Stimulated activated CD4-positive, alpha-beta T cell treated with anti-CD3 and anti-CD28 coated beads, Interleukin-4, amount 100 ng/mL, for 24 hours (primary cell): ENCODE measurements at places on chromosomes 7 and 10.

- DNase-seq, result no peak
Measured at GRCh38 chr10:27513451-27514191, 9.5 kb downstream of the RAB18 start.

DNA sequence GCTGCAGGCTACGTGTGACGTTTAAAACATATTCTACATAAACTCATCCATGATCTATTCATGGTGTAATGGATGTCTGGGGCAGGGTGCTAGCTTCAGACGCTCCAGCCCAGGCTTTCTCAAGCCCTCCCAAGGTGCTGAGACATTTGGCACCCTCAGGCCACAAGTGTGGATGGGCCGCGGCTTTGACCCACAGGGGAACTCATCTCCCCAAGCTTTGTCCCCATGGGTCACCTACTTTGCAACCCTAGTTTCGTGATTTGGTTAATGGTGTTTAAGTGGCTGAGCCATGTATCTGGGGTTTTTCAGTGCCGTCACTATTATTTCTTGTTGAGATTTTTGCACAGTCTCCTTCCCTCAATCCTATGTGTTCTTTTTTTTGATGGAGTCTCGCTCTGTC lies 66.0 kb downstream of the GRK5 start:
- DNase-seq, result no peak

GRCh38 chr7:158672975-158673374 lies 31.6 kb downstream of the NCAPG2 start:
- DNase-seq, result no peak

- peak; percentile 15 for DNase-seq
Measured at GRCh38 chr7:1459920-1460820, 900 bp upstream of the MICALL2 start.

DNA sequence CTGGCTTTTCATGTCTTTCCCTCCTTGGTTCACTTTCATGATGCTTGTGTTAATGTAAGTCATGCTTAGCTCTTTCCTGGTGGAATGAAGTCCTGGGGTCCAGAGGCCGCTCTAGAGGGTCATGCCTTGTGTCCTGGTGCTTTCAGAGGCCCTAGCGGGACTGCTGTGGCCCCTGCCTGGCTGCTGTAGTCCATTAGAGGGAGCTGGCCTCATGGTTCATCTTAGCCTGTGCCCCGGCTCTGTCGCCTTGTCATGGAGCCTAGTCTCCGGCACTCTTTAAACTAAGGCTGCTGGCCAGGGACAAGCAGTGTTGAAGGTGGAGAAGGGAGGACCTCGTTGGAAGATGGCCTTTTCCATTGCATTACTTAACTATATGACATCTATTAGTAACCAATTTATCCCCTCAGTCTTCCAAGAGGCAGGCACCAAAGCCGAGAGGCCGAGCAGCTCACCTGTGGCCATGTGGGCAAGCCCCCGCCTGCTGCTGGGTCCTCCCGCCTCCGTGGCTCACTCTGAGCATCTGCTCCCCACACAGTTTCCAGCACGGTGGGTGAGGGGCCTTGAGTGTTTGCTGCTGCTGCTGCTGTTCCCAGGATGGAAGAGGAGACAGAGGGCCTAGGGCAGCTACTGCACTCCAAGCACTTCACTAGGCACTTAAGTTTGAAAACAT lies 5.0 kb upstream of the NDUFB2 start:
- no peak for DNase-seq

GRCh38 chr7:98598846-98599615 lies 18.1 kb upstream of the NPTX2 start:
- DNase-seq, result no peak

DNA sequence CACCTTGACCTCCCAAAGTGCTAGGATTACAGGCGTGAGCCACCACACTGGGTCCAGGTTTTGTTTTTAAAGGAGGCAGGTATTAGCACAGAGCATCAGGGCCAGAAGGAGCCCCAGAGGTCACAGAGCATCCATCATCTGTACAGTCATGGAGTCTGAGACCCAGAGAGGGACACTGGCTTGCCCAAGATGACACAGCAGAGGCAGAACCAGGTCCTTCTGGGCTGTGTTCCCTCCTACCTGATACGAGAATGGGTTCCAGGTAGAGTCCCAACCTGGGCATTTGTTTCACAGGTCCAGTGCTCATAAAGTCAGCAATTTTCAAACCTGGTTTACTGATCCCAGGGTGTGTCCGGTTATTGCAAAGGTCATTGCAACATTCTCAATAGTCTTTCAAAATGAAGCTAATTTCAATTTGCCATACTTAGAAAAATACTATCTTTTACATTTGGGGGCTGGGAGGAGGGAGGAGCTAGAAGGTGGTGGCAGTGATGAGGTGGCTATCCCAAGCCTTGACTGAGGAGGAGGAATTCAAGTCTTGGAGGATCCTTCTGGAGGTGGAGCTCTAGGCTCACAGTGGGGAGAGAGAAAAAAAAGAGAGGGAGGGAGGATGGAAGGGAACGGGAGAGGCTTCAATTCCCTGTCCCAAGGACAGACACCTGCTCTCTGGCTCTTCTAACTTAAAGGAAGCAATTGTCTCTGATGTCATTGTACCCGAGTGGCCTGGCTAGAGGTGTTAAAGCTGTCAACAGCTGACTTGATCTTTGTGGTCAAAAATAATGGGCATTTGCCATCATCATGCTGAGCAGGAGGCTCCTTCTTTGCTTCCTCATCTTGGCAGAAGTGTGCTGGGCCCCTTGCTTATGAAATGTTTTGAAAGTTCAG lies 8.1 kb downstream of the MXI1 start:
- no peak for DNase-seq

GRCh38 chr7:44534501-44534900 lies 6.6 kb downstream of the NPC1L1 start:
- DNase-seq, result peak; percentile 50

- DNase-seq, result no peak
Measured at GRCh38 chr10:1654247-1654646, 83.1 kb downstream of the ADARB2 start.

DNA sequence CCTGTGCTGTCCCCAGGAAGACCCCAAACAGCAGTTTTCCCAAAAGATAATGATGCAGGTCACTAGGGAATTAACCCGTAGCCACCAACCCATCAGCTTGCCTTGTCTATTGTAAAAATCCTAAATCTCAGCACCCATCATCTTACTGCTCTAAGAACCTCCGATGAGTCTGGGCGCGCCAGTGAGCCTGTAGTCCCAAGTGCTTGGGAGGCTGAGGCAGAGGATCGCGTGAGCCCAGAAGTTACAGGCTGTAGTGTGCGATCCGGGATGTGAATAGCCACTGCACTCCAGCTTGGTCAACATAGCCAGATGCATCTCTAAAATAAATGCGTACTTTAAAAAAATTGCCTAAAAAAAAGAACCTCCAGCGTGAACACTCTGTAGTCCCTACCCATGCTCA lies 951 bp downstream of the AS3MT start:
- DNase-seq, result no peak

DNA sequence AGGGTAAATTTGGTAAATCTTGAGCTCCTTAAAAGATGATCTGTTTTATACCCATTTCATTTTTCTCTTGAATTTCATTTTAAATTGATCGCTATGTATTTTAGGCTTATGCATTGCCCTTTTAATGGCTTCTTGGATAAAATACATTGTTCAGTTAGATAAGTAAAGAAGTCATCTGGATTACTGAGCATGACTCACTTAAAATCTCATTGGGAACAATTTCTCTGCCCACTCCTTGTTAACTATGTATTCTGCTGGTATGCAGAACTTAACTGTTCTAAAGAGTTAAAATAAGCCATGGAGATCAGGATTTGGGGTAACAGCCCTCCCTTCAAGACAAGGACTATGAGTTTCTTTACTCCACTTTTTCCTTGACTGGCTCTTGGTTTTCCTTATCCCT lies 134.2 kb downstream of the SND1 start:
- DNase-seq, result no peak

DNA sequence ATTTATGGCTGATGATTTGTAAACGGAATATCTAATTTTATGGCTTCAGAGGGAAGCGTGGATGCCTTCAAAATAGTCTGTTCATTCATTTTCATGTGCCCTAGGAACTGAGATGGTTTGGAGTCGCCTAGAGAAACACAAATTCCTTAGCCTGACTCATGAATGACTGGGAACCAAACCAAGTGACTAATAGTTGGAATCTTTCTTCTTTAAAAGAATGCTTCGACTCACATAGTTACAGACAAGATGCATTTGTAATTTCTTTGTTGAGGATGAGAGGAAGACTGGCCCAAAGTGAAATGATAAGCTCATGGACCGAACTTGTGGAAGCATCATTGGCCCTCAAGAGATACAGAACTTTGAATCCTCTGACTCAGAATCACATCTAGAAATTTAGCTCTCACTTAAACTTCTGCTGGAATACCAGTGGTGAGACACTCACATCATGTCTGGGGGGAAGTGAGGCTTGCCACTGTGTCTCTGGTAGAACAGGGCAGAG lies 1107.2 kb downstream of the NRG3 start:
- DNase-seq, result no peak

- no peak for DNase-seq
Measured at GRCh38 chr10:71217266-71218045, 5.1 kb downstream of the UNC5B start.

GRCh38 chr7:22871661-22872060 lies 49.0 kb upstream of the TOMM7 start:
- no peak for DNase-seq

GRCh38 chr7:95690367-95690947 lies 81.9 kb upstream of the DYNC1I1 start:
- no peak for DNase-seq

GRCh38 chr7:73941836-73942551 lies 81.0 kb downstream of the TMEM270 start:
- DNase-seq, result no peak
